Mucosa of gallbladder (tissue), 1 donor: ENCODE measurements at places on chromosomes 7 and 10. TPM values are rescaled to one million over a fixed set of nuclear protein-coding genes. Genes with fewer than 3 reads are reported as not detected.

- no peak for DNase-seq
Measured at GRCh38 chr7:72080341-72080766, 331.8 kb downstream of the CALN1 start.

GRCh38 chr7:418636-419280, 100.9 kb downstream of the PDGFA start:
- DNase-seq = no peak

DNA sequence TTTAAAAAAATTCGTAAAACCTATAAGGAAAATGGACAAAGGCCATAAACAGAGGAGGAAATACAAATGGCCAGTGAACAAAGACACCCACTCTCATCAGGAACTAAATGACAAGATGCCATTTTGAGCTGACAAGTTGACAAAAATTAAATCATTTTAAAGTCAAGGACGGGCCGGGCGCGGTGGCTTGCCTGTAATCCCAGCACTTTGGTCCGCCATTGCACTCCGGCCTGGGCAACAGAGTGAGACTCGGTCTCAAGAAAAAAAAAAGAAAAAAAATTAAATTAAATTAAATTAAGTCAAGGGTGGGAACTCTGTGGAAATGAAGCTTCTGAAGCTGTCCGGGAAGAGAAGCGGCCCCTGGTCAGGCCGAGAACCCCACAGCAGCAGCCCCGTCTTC, 1.2 kb upstream of the NOM1 start:
- DNase-seq = no peak

SPDYE9 gene
- not detected for total RNA-seq

NEUROG3 gene
- total RNA-seq = not detected

GRCh38 chr10:128725531-128725930, 599.3 kb upstream of the MKI67 start:
- no peak for DNase-seq

CCDC172 gene
- total RNA-seq = not detected

DNA sequence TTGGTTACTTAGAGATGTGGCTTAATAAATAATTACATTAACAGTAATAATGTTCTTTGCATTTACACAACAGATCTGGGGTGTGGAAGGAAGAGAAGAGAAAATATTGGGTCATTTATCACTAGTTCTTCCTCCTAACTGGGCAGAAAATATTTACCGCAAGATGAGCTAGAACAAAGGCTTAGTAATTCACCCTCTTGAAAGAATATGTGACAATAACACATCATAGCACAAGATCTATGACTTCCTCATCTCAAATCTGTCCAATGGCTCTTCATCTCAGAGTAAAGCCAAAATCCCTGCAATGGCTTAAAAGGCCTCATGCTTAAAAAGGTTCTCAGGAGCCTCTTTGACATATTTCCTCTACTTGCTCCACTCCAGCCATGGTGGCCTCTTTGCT, 178.6 kb downstream of the ZNF438 start:
- DNase-seq = no peak

SLC26A5 gene
- total RNA-seq = 0.23 TPM

ADAM22 gene
- total RNA-seq = 1.8 TPM

CBX3 gene
- total RNA-seq = 71.9 TPM

GRCh38 chr10:79453392-79453791, 8.0 kb upstream of the ZCCHC24 start:
- DNase-seq = no peak

TFEC gene
- total RNA-seq = 4.2 TPM

GRCh38 chr10:110919349-110919931, at the start of gene SHOC2:
Gene SHOC2, plus strand, starts transcription at chr10:110919604. Its CDS starts 44,755 bp downstream, at chr10:110964359.
- DNase-seq = peak; percentile 99

SYNPO2L gene
- total RNA-seq = 0.49 TPM

- no peak for DNase-seq
Measured at GRCh38 chr10:133316732-133317131, 8.0 kb downstream of the ZNF511 start.

GRCh38 chr10:128078136-128078969, 47.9 kb downstream of the MKI67 start:
- no peak for DNase-seq

- DNase-seq = peak; percentile 83
Measured at GRCh38 chr10:113087165-113088029, 137.3 kb downstream of the TCF7L2 start.

DNA sequence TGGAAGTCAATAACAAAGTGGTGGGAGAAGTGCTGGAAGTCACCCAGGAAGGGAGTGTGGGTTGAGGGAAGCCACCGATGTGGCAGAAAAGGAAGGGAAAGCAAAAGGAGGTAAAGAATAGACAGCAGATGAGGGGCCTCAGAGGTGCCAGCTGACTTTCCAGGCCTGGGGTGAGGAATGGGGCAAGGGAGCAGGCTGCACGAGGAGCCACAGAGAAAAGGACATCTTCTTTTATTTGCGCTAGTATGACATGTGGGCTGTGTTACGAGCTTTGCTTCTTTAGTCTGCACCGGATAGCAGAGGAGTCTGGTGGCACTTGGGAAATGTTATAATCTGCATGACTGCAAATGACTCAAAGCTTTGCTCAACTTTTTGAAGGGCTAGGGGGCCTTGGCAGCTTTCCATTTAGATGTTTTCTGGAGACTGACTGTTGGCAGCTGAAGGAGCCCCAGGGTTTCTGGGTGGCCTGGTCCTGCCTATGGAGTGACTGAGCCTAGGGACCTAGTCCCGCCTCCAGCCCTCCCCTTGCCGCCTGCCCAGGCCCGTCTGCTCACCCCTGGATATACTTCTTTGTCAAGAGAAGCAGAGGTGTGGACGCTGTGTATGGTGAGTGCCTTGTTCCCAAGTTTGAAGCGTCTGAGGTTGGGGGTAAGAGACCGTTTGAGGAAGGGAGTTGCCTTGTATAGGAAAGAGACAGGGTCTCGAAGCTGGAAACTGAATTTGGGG, 5.1 kb downstream of the PRXL2A start:
- DNase-seq = no peak

GRCh38 chr10:133088179-133088955, 643 bp downstream of the ADGRA1 start:
- DNase-seq = no peak

FAM13C gene
- 11.4 TPM for total RNA-seq

DNA sequence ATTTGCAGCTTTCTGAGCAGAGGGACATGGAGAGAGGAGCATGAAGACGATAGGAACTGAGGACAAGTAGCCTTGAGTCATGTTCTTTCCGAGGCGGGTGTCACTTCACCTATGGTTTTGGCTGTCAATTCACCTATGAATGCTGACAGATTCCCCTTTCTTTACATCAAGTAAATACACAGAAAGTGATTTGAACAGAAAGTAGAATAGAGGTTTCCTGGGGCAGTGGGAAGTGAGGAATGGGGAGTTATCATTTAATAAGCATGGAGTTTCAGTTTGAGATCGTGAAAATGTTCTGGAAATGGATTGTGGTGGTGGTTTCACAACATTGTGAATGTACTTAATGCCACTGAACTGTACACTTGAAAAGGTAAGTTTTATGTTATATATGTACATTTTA, 138.4 kb upstream of the MDFIC start:
- DNase-seq = no peak

GRCh38 chr10:66627156-66627555, 298.7 kb upstream of the LRRTM3 start:
- DNase-seq = no peak

DNA sequence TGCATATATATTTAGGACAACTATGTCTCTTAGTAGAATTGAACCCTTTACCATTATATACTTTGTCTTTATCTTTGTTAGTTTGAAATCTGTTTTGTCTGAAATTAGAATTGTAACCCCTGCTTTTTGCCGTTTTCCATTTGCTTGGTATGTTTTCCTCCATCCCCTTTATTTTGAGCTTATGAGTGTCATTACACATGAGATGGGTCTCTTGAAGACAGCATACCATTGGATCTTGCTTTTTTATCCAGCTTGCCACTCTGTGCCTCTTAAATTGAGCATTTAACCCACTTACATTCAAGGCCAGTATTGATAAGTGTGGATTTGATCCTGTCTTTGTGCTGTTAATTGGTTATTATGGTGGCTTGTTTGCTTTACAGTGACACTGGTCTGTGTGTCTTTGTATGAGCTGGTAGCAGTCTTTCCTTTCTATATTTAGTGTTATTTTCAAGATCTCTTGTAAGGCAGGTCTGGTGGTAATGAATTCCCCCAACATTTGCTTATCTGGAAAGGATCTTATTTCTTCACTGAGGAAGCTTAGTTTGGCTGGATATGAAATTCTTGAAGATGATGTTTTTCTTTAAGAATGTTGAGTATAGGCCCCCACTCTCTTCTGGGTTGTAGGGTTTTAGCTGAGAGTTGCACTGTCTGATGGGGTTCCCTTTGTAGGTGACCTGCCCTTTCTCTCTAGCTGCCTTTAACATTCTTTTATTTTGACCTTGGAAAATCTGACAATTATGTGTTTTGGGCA, 149.5 kb downstream of the AHR start:
- no peak for DNase-seq

CNTNAP2 gene
- total RNA-seq = 1.6 TPM

- no peak for DNase-seq
Measured at GRCh38 chr10:43411536-43411935, 2.5 kb upstream of the HNRNPF start.

LRRC61 gene
- total RNA-seq = 11.7 TPM

APBB1IP gene
- total RNA-seq = 40.1 TPM

RNF148 gene
- 1.0 TPM for total RNA-seq

GRCh38 chr10:133590970-133591359, 25.6 kb upstream of the SYCE1 start:
- no peak for DNase-seq

CRTAC1 gene
- total RNA-seq = 1.6 TPM

GRCh38 chr7:14552060-14552459, 350.5 kb downstream of the DGKB start:
- DNase-seq = no peak

DNA sequence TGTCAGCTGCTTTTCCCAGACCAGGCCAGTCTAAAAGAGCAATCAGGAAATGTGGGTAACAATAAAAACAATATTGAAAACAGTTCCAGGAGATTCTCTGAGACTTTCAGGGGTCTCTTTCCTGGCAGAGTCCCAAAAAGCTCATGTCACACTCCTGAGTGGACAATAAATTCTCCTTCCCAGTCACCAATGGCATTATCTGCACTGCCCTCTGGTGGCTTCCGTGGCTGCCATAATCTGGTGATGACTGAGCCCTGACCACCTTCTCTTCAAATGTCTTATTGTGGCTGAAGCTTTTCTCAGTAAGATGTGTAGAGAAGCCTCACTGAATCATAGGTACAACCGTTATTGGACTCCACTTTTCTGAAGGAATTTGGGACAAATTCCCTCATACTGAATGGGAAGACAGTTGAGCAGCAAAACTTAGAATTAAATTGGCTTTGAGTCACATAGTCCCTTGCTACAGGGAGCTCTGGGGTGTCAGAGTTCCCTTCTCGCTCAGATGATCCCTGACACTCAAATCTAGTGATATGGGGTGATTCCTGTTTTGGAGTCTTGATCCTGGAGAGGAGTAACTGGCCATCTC, 24.4 kb upstream of the ASAH2 start:
- peak; percentile 13 for DNase-seq

- DNase-seq = peak; percentile 23
Measured at GRCh38 chr10:52387744-52388143, 73.7 kb downstream of the DKK1 start.

DNA sequence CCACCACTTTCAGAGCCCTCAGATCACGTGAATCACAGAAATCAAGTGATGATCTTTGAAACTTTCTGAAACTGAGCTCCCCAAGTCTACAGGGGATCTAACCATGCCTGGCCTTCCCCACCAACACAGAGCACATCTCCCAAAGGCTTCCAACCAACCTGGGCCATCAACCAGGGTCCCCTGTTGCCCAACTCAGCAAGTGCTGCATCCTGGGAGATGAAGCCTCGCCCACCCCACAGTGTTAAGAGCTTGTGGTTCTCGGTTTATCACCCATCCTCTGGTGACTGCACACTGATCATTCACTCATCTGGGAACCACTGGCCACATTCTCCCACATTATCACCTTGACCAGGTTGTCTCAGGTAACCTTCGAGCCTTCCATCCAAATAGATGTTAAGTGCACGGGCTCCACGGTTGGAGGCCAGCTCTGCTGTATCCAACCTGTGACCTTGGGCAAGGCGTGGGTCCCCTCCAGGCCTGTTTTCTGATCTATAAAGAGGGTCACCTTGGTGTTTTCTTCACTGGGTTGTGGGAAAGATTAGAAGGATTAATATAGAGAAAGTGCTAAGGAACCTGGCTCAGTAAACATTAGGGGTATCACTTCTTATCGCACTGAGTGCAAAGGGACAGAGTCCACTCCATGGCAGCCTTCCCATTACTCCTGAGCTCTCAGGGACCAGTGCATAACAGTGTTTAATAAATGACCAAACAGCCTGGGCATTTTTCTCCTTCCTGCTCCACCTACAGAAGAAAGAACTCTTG, 3.6 kb downstream of the ZNF488 start:
- DNase-seq = peak; percentile 80

GRCh38 chr7:133735222-133735621, 391.9 kb upstream of the LRGUK start:
- DNase-seq = no peak

CYP2C8 gene
- 40.3 TPM for total RNA-seq

DNA sequence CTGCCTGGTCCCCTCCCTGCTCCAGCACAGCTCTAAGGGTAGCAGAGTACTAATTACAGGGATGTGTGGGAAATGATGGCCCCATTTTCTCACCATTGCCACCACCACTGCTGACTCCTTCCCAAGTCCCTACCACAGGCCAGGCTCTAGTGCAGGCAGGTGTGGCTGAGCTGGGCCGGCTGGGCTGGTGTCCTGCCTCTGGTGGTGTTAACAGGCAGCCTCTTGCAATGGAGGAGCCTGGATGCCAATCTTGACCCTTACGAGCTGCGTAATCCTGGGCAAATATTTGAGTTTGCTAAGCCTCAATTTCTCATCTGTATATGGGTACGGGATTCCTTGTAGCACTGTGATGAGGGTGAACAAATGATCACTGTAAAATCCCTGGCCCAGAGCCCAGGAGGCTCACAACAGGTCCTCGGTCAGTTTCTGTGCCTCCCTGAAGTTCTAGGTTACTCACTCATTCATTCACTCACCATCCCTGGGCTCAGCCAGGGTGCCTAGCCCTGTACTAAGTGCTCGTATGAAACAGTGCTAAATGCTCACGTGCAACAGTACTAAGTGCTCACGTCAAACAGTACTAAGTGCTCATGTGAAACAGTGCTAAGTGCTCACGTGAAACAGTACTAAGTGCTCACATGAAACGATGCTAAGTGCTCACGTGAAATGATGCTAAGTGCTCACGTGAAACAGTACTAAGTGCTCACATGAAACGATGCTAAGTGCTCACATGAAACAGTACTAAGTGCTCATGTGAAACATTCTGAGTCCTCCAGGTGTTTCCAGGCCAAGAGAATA, 2.3 kb upstream of the FZD9 start:
- DNase-seq = no peak
